ENCODE measurements at places on chromosomes 13 and 19.

- no peak for DNase-seq
Observed at GRCh38 chr13:23631311-23632047, 61.3 kb downstream of the TNFRSF19 start.

DNA sequence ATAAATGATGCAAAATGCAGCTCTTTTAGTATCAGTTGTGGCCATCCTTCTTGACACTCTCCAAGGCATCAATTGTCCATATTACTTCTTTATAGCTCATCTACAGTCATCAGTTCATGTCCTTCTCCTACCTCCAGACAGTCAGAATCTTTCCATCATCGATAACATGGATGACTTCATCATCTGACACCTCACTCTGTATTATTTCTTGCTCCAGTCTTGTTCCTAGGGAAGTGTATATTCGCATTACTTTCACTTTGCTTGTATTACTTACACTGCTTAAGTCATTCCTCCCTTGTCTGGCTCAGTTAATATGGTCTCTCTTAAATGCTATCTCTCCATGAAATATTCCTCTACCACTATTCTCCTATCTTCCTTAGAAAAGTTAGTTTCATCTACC, 999.1 kb upstream of the SLC10A2 start:
- no peak for DNase-seq

GRCh38 chr13:99307648-99308339, 595 bp upstream of the GPR183 start:
- no peak for DNase-seq

GRCh38 chr19:15862444-15862843, 35.4 kb downstream of the CYP4F2 start:
- no peak for DNase-seq

DNA sequence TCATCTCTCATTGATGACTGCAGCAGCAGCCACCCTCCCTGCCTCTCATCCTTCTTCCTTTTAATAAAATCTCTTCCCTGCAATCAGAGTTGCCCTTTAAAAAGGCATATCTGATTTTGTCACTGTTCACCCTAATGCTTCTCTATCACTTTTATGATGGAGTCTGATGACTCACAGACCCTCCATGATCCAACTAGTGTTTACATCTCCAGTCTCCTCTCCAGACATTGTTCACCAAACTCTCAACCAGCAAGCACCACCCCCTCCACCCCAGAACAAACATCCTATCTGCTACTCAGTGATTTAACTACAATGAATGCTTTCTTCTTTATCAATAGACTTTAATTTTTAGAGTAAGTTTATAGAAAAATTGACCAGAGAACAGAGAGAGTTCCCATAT, 59.5 kb downstream of the TNFSF11 start:
- DNase-seq: peak; percentile 14

- no peak for DNase-seq
Observed at GRCh38 chr13:88896466-88896865, 1225.3 kb downstream of the SLITRK5 start.

DNA sequence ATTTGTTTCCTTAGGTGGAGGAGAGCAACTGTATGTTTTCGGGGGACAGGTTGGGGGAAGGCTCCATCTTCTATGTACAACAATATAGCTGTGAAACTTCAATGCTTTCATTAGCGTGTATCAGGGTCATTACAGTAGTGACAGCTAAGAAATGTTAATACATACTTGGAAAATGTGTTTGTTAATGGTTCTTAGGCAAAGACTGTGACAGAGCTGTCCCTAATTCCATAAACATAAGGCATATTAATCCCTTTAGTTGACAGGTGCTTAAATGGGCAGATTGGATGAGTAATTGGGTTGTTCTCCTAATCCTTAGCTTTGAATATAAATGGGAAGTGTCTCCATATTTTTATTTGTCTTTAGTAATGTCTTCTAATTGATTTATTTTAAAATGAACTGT, 313.7 kb downstream of the HS6ST3 start:
- DNase-seq: no peak

GRCh38 chr13:87172166-87172835, 498.9 kb upstream of the SLITRK5 start:
- no peak for DNase-seq

GRCh38 chr19:1070576-1070930, 3.6 kb downstream of the ARHGAP45 start:
- no peak for DNase-seq

GRCh38 chr13:19561585-19561984, 253 bp upstream of the TPTE2 start:
- DNase-seq: no peak

DNA sequence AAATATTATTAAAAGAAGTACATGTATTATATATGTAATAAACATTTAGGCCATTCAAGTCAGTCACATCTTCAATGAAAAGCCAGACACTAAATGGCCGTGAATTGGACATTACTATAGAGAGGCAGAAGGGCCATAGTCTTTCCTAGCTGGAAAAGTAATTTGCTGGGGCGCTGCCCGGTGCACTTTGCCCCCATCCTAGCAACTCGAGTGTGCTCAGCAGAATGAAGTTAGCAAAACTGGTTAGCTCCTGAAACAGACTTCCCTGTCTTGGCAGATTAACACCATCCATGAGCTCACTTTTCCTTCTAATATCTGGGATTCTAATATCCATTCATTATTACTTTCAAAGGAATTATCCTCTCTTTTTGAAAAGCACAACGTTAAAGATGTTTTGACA, 2.8 kb upstream of the SPRYD7 start:
- DNase-seq: no peak

DNA sequence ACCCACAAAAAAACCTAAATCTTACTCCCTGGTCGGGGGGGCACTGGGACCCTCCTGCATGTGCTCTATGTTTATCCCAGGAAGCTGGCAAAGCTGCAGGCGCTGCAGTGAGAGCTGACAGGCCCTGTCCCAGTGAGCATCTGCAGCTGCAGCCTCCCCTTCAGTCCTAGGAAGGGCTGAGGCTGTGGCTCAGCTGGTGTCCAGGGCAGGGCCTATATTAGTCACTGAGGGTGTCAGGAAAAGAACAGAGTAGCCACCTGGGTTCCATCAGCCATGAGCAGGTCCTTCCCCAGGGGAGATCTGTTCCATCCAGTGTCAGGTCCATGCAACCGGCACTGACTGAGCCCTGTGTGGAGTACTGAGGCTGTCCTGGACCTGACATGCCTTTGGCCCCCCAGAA, 120.5 kb downstream of the TNFRSF19 start:
- DNase-seq: no peak

DNA sequence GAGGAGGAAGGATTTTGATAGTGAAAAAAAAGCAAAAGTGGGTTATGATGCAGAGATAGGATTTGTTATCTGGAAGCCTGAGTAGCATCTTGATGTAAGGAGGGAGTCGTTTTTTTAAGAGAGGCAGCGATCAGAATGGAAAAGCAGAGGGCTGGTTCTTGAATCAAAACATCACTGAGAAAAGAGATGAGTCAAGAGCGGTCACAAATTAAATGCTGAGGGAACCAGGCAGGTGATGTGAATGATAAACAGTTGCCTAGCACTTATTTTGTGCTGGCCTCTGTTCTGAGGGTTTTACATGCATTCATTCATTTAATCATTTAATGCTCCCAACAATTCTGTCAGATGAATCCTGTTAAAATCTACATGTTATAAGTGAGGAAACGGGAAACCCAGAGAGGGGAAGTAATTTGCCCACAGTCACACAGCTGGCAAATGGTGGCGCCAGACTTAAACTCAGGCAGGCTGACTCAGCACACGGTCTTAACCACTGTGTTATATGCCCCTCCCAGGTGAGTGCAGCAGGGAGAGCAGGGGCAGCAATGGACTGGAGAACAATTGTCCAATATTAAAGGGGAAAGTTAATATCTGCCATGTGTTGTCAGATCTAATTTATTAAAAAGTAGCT, 21.4 kb downstream of the SIGLECL1 start:
- DNase-seq: no peak

GRCh38 chr13:44573790-44574465, 2.2 kb downstream of the TSC22D1 start:
- peak; percentile 3 for DNase-seq

DNA sequence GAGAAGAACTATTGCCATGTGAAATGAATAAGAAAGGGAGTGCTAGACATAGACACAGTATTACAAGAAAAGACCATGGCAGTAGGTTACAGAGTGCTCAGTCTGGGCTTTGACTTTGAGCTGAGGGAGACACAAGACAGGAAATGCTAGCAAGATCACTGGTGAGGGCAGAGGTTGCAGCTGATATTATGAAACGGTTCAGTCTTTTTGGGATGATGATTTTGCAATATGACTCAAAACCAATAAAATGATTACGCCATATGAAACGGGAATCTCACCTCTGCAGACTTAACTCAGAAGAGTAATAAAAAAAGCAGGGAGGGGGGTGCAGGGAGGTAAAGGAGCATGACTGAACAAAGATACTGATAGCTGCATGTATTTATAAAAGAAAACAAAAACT, 123.1 kb downstream of the RBM26 start:
- no peak for DNase-seq

GRCh38 chr19:1507763-1508506, 4.9 kb downstream of the ADAMTSL5 start:
- peak; percentile 96 for DNase-seq

DNA sequence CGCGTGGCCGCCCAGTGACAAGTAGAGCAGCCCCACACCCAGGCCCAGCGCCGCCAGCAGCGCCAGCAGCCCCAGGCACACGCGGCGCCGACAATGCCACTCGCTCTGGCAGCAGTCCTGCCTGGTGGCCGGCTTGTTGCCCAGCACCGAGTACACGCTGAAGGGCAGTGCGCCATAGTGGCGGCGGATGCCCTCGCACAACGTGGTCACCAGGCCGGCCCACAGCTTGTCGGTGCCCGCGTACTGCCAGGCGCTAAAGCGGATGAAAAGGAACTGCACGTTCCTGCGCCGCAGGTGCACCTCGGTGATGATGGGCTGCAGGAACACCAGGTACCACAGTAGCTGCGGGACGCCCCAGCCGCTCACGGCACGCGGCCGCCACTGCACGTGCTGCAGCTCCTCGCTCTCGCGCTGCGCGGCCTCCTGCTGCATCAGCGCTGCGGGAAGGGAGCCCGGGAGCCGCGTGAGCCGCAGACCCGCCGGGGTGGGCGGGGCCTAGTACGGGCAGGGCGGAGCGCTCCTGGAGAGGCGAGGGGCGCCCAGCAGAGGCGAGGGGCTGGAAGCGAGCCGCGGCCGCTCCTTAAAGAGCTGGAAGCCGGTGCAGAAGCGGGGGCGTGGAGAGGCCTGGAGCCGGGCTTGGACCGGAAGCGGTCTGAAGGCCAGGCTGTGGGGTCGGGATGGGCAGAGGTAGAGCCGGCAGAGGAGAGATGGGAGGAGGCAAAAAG, 7.3 kb downstream of the NKPD1 start:
- peak; percentile 59 for DNase-seq

DNA sequence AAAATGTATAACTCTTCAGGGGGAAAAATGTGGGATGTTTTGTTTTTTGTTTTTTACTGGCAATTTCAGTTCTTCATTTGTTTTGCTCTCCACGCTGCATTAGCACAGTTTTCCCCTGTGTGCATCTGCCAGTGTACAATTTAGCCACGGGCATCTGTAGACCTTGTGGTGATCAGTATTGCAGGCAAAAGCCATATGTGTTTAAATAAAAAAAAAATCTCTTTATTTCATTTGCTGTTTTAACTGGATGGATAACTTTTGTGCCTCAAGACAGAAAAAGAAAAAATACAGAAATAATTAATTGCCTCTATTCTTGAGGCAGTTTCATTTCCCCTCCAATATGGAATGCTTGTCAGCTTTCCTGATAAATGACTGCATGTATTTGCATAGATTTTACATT, 7.9 kb upstream of the MAB21L1 start:
- no peak for DNase-seq

GRCh38 chr13:105139048-105139379, 1396.4 kb downstream of the EFNB2 start:
- DNase-seq: no peak

DNA sequence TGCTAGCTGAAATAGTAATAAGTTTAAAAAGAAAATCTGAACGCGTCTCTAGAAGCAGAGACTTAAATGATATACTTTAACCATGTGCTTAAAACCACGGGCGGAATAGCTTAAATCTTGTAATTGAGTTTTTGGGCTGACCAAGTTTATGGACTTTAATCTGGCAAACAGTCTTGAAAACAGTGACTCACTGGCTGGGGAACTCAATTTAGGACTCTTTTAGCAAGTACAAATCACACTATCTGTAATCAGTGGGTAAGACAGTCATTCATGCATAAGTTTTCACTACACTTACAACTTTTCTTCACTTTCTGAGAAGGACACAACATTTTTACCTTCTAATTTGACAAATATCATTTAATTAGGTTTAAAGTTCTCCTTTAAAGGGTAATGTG, 26.8 kb downstream of the ZNF627 start:
- DNase-seq: no peak

GRCh38 chr13:20397896-20398295, 127.8 kb downstream of the CRYL1 start:
- no peak for DNase-seq

- no peak for DNase-seq
Observed at GRCh38 chr13:20151016-20151415, 9.8 kb downstream of the GJA3 start.

DNA sequence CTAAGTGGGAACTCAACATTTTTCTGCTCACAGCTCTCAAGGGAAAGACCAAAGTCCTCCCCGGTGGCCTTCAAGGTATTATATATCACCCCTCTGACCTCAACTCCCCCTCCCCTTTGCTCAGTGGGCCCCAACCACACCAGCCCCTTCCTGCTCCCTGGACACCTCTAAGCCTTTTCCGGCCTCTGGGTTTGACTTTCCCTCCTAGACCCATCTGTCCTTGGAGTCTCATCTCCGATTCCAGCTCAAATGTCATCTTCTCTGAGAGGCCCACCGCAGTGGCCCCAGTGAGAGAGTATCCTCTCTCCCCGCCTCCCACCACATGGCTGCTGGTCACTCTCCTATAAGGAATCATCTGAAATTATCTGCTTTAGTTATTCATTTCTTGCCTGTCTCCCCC, 941 bp upstream of the UHRF1 start:
- DNase-seq: no peak

GRCh38 chr13:61880578-61881283, 465.1 kb upstream of the PCDH20 start:
- DNase-seq: no peak

DNA sequence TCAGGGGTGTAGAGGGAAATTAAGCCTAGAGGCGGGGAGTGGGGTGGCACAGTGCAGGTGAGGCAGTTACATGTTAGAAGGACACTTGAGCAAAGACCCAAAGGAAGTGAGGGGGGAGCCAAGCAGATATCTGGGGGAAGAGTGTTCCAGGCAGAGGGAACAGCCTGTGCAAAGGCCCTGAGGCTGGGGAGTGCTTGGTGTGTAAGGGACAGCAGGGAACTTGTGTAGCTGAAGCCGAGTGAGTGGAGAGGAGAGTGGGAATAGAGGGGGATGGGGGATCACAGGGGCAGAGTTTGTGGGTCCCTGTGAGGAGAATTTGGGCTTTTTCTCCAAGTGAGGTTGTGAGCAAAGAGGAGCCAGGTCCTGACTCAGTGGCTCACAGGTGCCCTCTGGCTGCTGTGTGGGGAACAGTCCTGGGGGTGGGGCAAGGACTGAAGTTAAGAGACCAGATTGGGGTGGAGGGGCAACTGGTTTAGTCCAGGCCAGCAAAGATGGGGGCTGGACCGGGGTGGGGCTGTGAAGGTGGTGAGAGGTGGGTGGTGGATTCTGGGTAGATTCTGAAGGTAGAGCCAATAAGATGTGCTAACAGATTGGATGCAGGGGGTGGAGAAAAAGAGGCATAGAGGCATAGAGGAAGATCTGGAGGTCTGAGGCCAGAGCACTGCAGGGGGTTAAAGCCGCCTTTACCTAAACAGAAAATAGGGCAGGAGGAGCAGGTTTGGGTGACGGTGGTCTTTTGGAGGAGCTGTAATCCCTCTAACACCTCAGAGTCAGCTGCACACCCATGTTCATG, 75.3 kb downstream of the CACNA1A start:
- no peak for DNase-seq

- DNase-seq: no peak
Observed at GRCh38 chr13:48424212-48424611, 11.3 kb upstream of the LPAR6 start.

- DNase-seq: no peak
Observed at GRCh38 chr19:8513036-8513686, 806 bp downstream of the ZNF414 start.
